NCI-H524 (cell line): ENCODE measurements at places on chromosomes 4 and X.

DNA sequence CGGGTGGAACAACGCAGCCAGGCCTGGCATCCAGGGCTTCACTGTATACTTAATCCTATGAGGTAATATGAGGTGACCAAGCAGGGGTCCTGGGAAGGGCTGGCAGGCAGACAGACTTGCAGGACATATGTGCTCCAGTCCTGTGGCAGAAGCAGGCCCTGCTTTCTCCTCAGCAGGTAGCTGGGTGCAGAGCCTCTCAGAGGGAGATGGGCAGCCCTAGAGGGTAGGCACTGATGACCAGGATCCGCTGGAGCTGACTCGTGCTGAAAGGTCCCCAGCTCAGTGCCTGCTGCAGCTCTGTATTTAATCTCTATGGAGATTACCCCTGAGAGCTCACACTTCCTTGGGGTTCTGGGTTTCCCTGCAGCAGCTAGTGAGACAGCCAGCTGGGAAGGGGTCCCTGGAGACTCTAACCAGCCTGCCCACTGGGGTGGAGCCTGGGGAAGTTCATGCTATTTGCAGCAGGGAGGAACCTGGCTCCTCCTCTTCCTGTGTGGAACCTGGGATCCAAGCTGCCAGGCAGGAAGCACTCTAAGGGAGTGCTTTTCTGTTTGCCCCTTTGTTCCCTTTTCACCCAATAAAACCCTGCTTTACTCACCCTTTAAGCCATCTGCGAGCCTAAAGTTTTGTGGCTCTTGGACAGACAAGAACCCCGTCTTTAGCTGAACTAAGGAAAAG, 339.2 kb downstream of the DCAF12L2 start:
- peak; percentile 16 for DNase-seq

- DNase-seq, result no peak
Measured at GRCh38 chr4:91936311-91936710, 367.5 kb upstream of the GRID2 start.

- no peak for DNase-seq
Measured at GRCh38 chr4:151227731-151228130, 49.2 kb upstream of the PRSS48 start.

GRCh38 chr4:120658772-120659171, 263.8 kb downstream of the PRDM5 start:
- peak; percentile 54 for DNase-seq

DNA sequence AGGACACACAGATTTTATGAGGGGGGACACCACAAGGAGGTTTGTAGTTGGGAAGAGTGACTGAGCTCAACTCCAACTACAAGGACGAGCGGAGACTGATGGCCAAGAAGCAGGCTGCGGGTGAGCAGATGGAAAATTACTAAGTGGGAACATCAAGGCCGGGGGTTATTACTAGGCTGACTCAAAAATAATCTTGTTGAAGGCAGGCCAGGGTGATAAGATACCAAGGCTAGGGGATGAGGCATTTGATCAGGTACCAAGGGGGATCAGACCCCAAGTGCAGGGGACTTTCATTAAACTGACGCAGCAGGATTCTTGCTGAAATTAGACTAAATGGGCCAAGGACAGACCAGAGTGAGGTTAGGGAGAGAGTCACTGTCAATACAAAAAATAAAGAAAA, 119.4 kb upstream of the SORBS2 start:
- DNase-seq, result no peak

DNA sequence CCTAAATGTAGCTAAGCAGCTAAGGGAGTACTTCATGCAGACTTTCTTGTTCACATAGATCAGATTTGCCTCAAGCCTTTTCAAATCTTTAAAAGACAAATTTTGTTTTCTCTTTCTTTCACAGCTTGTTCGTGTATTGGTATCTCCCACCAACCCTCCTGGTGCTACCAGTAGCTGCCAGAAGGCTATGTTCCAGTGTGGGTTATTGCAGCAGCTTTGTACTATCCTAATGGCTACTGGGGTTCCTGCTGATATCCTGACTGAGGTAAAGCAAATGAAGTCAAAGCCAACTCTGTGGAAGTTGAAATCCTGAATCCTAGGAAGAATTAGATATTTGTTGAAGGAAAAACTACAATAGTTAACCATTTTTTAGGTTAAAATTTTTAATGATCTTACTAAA, 62.6 kb downstream of the USO1 start:
- DNase-seq, result no peak
